ENCODE measurements at places on chromosomes 16 and 17. TPM values are rescaled to one million over a fixed set of nuclear protein-coding genes. Genes with fewer than 3 reads are reported as not detected.

Gene CES3
- total RNA-seq: not detected

Gene AGRP
- not detected for total RNA-seq

- DNase-seq: no peak
Observed at GRCh38 chr16:57071831-57072582, 20.4 kb upstream of the CPNE2 start.

- DNase-seq: no peak
Observed at GRCh38 chr17:81398832-81399411, 3.7 kb downstream of the BAHCC1 start.

DNA sequence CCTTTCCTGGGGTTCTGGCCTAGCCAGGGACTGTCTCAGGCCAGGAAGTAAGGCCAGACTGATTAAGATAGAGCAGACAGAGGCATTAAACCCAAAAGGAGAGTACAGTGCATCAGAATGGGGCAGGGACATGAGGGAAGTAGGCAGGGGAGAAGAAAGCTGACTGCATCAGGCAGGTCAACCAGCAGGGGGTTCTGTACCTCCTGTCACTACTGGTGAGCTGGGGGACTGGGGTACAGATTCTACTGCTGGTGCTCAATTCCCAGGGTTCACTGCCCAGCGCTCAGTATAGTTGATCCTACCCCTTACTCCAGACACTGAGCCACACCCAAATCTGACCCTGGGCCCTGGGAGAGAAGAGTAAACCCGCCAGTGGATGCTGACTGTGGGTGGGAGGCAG lies 12.9 kb upstream of the MTMR4 start:
- DNase-seq: no peak

DNA sequence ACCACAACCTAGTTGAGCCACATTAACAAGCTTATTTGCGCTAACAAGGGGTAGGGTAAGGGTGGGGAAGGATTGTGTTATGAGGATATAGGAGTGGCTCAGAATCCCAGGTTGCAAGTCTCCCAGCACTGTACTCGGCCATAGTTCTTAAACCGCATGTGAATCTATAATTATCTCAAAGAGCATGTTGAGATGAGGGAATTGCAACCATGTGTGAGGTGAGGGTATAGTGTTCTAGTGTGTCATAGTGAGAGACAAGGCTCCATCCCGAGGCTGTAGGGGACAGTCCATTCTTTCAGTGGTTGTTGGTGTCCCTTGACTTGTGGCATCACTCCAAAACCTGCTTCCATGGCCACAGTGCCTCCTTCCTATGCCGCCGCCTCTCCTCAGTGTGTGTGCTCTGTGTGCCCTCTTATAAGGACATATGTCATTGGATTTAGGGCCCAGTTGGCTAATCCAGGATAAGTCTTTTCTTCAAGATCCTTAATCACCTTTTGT lies 22.7 kb upstream of the ATP5MC1 start:
- no peak for DNase-seq

GRCh38 chr16:28058839-28059589 lies 4.5 kb downstream of the GSG1L start:
- no peak for DNase-seq

Measured in ascending aorta (tissue), 2 donors.